NCI-H1417 (cell line): ENCODE measurements at places on chromosomes 1 and 21.

DNA sequence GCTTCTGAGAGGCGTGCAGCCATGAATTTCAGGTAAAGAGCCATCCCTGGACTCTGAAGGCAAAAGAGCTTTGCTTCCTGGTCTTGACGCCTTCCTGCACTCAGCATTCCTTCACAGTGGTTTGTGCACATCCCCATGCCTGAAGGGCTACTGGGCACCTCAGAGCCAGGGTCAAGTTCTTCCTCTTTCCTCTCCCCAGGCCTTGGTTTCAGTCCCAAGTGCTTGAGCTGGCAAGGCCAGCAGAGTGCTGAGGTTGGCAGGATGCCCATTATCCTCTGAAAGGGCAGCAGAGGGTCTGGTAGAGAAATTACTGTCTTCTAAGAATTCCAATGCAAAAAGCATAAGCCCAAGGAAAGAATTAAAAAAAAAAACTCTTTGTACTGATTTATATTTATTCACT lies 1064.9 kb downstream of the TTLL7 start:
- no peak for DNase-seq

- no peak for DNase-seq
Measured at GRCh38 chr1:7634546-7635240, 136.4 kb upstream of the VAMP3 start.

GRCh38 chr1:41713141-41713540 lies 205.6 kb downstream of the HIVEP3 start:
- no peak for DNase-seq

GRCh38 chr1:161987303-161987702 lies 36.4 kb downstream of the OLFML2B start:
- no peak for DNase-seq

- DNase-seq: no peak
Measured at GRCh38 chr1:159991513-159991912, 37.5 kb upstream of the SLAMF9 start.
